ENCODE measurements at places on chromosomes 12 and 14.

DNA sequence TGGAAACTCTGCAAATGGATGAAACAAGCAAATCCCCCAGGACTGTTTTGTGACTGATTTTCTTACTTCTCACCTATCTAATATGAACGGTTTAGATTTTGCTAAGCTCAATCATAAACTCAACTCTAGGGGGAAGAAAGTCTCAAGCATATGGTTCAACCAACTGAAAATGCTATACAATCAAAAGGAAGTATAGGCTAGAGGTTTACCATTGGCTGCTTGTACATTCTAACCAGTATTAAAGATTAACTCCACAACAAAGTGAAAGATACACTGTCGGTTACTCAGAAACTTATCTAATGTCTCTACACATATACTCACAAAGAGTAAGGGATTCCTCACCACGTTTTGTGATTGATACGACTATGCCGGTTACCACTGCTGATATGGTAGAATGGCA lies 281.8 kb upstream of the SOX5 start:
- no peak for DNase-seq

- no peak for DNase-seq
These were observed 146.1 kb upstream of the NCOR2 start for GRCh38 chr12:124713436-124714082.

- no peak for DNase-seq
These were observed 3.9 kb upstream of the CMKLR1 start for GRCh38 chr12:108342985-108343384.

DNA sequence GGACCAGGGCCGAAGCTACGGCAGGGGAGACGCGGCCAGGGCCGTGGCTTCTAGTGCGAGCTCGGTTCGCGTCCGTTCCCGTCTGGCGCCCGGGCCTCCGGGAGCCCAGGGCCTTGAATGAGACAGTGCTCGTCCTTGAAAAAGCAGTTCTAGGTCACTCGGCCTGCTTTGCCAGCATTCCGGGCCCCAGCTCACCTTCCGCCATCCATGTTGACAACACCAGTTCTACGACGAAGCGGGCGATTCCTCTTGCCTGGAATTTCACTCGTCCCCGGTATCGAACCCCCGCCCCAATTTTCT lies 4.5 kb downstream of the OR10AD1 start:
- DNase-seq: peak; percentile 65

DNA sequence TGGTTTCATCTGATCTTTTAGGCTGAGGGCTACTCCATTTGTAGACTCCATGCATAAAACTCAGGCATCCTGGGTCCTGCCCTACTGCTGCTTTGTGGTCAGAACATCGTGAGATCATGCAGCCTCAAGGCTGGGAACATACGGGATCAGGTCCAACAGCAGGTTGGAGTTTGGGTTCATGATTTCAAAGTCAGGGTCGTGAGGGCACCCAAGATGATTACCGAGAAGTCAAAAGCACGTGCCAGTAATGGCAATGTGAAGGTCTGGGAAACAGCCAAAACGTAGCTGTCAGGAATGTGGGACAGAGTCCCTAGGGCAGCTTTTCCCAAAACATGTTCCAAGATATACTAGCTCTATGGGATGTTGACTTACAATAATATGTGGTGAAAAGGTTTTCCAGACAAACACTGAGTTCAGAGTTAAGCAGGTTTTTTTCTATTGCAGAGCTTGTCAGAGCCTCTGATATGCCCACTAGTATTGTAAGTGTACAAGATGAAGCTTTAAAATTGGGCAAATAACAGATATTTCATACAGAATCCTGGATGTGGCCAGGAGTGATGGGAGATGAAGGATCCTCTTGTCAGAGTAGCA lies 130.3 kb upstream of the DNM1L start:
- no peak for DNase-seq

GRCh38 chr14:104983231-104983721 lies 2.3 kb upstream of the CLBA1 start:
- DNase-seq: no peak

- DNase-seq: peak; percentile 66
These were observed 14.3 kb downstream of the FAM181A start for GRCh38 chr14:93941293-93941910.

DNA sequence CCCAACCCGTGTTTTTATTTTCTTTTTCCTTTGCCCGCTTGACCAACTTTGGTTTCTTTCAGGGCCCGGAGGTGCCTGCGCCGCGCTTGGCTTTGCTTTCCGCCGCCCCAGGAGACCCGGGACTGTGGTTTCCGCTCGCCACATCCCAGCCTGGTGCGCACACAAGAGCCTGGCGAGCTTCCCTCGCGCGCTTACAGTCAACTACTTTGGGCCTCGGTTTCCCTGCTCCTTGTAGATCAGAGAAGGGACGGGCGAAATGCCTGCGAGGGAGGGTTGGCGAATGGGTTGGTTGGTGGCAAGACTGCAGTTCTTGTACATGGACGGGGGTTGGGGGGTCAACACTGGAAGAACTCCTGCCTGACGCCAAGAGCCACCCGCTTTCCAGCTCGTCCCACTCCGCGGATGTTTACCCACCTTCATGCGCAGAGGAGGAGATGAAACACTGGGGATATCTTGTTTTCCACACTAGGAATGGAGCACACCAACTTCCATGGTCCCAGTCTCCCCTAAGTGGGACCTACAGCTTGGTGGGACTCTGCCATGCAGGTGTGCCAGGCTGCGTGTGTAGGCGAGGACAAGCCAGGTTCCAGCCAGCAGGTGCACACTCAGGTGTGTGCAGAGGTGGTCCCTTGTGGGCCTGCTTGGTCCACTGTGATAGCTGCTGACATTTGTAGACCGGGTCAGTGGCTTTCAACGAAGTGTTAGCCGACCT lies 16.6 kb upstream of the TBX3 start:
- no peak for DNase-seq

GRCh38 chr14:104284107-104284592 lies 145.8 kb downstream of the KIF26A start:
- peak; percentile 40 for DNase-seq

DNA sequence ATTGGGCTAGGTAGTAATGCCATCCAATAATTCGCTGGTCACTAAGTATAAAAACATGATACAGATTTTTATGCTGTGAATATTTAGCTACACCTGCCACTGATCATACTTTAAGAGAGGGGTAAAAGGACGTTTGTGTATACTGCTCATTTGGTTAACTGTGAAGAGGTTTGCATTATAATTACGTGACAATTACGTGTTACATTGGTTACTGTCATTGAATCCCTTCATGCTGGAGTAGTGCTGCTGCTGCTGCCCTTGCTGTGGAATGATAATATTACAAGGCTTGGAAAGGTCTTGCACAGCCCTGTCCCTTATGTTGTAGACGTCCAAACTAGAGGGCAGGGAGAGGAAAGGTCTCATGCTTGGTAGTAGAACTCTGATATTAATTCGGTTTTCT lies 312.2 kb upstream of the ATP2B1 start:
- DNase-seq: no peak

GRCh38 chr14:57069702-57070101 lies 199.0 kb downstream of the EXOC5 start:
- DNase-seq: no peak

DNA sequence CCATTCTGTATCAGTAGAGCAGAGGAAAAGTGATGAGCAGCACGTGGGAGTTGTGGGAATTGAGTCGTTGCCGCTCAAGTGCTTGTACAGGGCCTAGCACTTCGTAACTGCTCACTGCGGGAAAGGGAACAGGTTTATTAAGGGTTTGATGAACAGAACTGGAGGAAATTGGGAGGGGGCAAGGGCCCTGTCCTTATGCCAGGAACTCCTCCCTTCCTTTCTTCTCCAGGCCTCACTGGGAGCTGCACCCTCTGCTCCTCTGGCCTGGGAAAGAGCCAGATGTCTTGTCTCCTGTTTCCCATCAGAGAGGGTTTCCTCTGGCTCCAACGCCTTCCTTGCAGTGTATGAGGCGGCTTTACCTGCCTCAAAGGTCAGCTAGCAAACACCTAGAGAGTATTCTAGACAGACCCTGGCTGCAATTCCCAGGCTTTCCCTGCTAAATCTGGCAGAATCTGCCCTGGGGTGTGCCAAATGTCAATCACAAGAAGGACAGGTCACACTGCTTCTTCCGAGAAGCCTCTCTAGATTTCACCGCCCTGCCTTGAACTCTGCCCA lies 78.4 kb downstream of the NTF3 start:
- no peak for DNase-seq

DNA sequence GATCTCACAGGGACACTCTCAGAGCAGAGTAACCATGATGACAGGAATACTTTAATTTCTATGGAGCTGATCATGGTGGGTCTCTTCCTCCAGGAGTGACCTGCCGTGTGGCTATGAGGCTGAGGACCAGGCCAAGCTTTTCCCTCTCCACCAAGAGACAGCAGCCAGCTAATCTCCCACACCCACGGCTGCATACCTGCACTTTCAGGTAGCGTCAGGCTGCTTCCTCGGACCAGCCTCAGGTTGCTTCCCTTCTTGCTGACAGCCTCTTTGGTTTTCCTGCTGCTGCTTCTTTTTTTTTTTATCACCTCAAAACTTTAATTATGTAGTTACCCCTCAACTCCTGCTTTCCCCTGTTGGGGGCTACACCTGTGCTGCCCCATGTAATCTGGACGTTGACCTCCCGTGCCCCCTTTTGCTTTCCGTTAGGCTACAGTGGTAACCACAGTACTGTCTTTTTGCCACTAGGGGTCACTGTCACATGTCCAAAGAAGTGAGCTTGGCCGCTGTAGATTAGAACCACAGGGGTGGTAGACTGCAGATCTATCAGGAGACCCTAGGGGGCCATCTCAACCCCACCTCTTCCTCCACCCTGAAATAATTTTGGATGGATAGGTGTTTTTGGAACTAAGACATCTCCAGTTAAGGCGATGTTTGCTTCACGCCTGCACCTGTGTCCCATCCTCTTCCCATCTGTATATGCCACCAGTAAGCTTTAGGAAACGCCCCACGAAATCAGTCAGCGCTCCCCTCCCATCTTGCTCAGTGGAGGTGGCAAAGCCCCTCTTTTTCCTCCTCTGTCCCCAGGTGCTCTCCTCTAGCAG lies 7.8 kb upstream of the PIP4K2C start:
- DNase-seq: no peak

GRCh38 chr12:81378601-81379285 lies 300.9 kb downstream of the ACSS3 start:
- DNase-seq: no peak

GRCh38 chr14:22984959-22985658 lies 2.8 kb upstream of the AJUBA start:
- no peak for DNase-seq

DNA sequence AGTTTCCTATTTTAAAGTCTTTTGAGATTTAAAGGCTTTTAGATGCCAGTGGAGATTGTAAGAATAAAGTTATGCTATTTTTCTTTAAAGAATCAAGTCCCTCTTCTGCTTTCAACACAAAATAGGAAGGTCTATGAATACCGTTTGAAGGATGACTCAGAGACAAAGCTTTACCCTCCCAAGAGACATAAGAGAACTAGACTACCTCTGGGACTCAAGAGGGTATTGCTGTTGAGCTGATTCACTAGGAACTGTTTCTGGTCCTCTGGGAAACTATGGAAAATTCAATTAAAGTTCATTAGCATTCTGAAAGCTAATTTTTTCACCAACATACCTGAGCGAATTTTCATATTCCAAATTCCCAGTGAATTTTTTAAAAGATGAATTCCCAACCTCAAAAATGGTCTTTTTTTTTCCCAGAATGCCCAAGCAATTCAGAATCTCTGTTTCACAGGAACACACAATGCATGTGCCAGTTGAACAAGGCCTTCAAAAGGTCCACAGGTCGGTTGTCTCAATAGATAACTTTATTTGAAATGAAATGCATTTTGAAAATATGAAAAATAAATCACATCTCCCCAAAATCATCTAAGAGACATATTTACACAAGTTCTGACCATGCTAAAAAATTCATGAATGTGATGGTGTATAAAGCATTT lies 6.5 kb downstream of the PHLDA1 start:
- DNase-seq: no peak

- no peak for DNase-seq
These were observed 13.0 kb downstream of the KLRD1 start for GRCh38 chr12:10320643-10321042.

- no peak for DNase-seq
These were observed 136.5 kb upstream of the CCND2 start for GRCh38 chr12:4137015-4137414.

GRCh38 chr14:99381688-99382060 lies 99.0 kb downstream of the SETD3 start:
- no peak for DNase-seq

- DNase-seq: no peak
These were observed 37.4 kb downstream of the WSCD2 start for GRCh38 chr12:108166505-108166904.

DNA sequence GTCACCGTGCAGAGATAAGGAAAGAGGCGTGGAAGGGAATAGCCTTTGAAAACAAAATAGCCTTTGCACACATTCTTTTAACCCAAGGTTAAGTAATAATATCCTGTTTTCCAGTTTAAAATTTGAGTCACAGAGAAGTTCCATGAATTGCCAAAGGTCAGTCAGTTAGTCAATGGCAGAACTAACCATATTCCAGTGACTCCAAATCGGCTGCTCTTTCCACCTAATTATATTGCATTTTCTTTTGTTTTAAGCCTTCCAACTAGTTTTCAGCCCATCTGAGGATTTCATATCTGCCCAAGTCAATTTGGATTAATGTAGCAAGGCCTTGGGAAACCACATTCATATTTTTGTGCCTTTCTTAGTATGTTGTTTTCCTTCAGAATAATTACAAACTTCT lies 373.0 kb downstream of the CCDC91 start:
- DNase-seq: no peak

GRCh38 chr12:46210873-46211439 lies 57.9 kb downstream of the SLC38A1 start:
- DNase-seq: no peak

DNA sequence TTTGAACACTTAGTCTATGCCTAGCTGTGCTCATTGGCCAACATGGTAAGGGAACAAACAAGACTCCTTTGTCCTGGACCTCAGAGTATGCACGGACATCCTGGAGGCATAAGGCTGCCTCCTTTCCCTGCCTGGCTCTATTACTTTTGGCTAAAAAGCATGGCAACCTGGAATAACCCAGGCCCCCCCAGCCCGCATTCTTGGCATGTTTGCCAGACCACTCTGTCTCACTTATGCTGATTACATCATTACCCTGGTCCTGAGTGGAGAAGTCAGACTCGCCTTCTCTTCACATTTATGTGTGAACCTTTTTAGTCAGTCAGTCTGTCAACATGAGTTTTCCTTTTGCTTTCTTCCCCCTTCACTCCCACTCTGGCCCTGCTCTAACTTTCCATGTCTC lies 58.0 kb upstream of the ELK3 start:
- no peak for DNase-seq

DNA sequence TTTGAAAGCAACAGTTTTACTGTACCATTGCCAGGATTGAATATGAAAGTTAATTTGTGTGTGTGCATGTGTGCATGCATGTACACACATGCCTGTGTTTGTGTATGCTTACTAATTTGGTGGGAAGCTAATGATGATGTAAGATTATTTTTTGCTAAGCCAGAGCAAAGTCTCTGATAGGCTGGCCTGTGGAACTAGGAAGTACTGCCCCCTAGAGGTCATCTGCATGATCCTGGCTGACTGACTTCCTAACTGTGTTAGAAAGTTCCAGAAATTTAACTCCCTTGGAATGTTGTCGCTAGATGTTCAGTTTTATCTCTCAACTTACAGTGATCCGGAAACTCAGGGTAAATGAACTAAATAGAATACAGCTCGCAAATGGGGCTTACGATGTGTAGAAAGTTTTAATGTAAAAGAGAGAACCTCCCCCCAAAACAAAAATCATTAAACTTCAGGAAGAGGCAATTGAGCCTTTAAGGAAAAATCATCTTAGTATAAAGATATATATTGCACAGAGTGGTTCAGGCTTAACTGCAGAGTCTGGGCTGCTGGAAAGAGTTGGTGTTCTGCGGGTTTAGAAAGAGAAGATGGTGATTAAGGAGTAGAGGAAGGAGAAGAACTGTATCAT lies 34.3 kb upstream of the SLC38A1 start:
- no peak for DNase-seq

- no peak for DNase-seq
These were observed 108.3 kb downstream of the TRHDE start for GRCh38 chr12:72380441-72380840.

Measured in psoas muscle (tissue), 8 donors.